Fibroblast of villous mesenchyme (primary cell): ENCODE measurements at places on chromosomes 4 and X. TPM values are rescaled to one million over a fixed set of nuclear protein-coding genes. Genes with fewer than 3 reads are reported as not detected.

The SLC2A9 gene
- total RNA-seq = 0.43 and 0.97 TPM in 2 replicates

The TCEAL2 gene
- total RNA-seq = not detected in 2 replicates

The PLP1 gene
- under 0.01 TPM in 2 replicates for total RNA-seq

The DMD gene
- total RNA-seq = 29.0 and 32.4 TPM in 2 replicates

The VCX2 gene
- total RNA-seq = not detected in 2 replicates

The FOXR2 gene
- not detected in 2 replicates for total RNA-seq

- no peak for DNase-seq
Measured at GRCh38 chrX:78105944-78106650, 2.0 kb downstream of the PGK1 start.

DNA sequence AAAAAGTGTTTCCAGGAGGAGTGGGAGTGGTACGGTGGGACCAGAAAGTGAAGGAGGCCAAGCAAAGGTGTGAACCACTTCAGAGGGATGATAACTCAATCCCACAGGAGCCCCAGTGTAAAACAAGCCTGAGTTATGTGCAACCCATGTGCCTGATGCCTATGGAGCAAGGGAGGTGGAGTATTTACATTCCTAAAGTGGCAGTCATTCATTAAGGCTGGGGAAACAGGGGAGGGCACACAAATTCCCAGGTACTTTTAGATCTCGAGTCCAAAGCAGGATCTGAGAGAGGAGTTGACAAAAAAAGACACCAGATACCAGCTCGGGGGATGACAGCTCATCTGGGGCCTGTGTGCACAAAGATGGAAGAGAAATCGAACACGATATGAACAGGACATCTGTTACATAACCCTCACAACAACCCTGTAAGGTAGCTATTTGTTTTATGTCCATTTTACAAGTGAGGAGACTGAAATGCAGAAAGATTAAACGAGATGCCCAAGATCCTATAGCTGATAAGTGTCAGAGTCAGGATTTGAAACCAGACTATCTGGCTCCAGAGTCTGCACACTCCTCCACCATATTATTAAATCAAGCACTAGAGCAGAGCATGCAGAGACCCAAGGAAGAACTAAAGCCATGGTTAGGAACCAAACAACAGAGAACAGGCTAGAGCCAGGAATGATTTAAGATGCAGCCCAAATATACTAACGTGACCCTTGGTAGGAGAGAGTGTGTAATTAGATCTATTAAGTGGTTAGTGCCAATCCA lies 91.9 kb upstream of the MAPK10 start:
- peak; percentile 41 for DNase-seq

GRCh38 chr4:25504932-25505636 lies 128.0 kb downstream of the ANAPC4 start:
- no peak for DNase-seq

GRCh38 chr4:100149190-100149589 lies 41.1 kb downstream of the DDIT4L start:
- DNase-seq = no peak

DNA sequence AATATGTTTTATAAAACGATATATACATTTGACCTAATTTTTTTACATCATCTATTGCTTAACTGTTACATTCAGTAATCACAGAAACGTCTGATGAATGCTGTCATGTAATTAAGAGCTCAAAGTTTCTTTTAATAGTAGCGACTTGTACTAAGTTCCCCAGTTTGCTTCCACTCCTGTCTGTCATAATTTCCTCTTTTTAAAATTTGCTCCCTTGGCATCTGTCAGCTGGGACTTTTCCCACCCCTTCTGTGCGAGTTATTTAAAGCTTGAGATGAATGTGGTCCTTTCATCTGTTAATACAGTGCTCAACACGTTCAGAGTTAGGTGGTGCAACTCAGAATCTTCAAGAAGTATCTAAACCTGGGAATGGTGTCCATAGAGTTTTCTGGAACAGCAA lies 1.2 kb downstream of the RAP1GDS1 start:
- peak; percentile 25 for DNase-seq

- no peak for DNase-seq
Measured at GRCh38 chrX:123193101-123193500, 9.0 kb downstream of the GRIA3 start.

- DNase-seq = no peak
Measured at GRCh38 chr4:7631288-7632014, 196.7 kb upstream of the PSAPL1 start.

- no peak for DNase-seq
Measured at GRCh38 chrX:154806837-154807501, 1.7 kb upstream of the MPP1 start.

DNA sequence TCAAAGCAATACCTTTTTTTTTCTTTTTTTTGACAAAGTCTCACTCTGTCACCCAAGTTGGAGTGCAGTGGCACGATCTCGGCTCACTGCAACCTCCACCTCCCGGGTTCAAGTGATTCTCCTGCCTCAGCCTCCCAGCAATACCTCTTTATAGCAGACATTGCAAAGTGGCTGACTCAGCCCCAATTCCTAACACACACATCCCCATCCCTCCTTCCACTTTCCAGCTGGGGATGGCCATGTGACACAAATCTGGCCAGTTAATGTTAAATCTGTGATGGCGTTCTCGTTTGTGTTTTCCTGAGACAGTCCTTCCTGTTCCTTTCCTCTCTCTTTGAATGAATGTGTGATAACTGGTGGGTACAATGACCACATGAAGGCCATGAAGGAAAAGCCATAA lies 276.2 kb upstream of the KLF3 start:
- DNase-seq = no peak

GRCh38 chrX:131979116-131979515 lies 44.0 kb upstream of the STK26 start:
- no peak for DNase-seq

DNA sequence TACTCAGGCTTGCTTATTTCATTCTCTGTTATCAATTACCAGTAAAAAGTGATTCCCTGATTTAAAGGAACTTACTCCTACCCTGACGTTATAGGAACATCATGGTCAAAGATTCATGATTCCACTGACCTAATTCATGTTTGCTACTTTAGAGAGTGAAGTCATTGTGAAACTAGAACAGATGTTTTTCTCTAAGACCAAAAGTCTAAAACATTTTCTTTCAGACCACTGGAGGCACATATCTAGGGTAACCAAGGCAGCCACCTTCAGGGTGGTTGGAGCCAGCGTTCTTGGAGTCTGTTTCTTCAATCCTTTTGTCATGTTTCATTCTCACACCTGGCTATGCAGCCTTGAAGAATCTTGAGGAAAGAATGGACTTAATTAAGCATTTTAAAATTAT lies 77.8 kb downstream of the GALNTL6 start:
- no peak for DNase-seq
